ENCODE measurements at places on chromosomes 5 and 9.

DNA sequence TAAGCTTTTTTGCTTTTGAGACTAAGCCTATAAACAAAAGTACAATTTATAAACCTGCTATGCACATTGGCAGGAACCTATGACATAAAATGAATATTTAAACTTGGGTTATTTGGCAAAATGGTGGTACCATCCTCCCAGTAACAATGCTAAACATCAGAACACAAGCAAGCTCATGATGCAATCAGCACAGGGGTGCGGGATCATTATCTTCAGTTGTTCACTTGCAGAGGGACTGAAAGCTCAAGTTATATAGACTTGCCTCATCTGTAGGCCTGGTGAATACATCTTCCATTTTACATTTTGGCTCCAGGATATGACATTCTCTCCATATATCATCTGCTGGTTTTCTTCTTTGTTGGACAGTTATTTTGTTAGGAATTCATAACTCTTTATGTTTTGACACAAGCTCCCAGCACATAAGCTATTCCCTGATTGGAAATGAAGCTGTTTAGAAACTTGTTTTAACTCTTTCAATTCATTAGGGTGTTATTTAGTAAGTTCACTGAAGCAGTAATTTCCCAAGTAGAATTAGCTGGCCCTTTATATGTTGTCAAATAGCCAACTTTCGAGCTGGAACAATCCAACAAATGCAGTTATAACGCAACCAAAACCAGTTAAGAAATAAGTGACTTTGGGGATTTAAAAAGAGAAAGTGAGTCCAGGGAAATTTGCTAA lies 124.7 kb upstream of the LIFR start:
- no peak for DNase-seq

- no peak for DNase-seq
These were observed 50.7 kb downstream of the P4HA2 start for GRCh38 chr5:132176987-132177386.

GRCh38 chr5:169778622-169779596 lies 141.8 kb downstream of the DOCK2 start:
- no peak for DNase-seq

- peak; percentile 79 for DNase-seq
These were observed 27.0 kb upstream of the ERGIC1 start for GRCh38 chr5:172806897-172807672.

DNA sequence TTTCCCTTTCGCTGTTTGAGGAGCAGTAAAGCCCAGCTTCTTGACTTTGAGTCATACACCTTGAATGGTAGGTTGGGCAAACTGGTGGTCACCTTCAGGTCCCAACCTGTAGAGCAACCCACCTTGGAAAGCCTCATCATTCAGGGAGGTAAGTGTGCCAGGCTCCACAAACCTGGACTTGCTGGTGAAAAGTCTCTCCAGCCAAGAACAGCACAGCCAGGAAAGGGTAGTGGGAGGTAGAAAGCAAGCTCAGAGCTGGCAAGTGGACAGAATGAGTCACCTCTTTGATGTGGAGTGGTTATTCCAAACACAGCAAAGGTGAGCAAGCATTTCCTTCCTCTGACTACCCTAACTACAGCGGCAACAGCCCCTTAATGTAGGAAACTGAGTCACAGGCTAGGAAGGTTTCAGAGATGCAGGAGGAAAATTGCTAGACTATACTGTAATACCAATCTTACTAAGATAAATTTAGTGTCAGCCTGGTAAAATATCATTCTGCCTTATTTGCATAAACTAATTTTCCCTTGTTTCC lies 117.5 kb upstream of the MTAP start:
- no peak for DNase-seq

- no peak for DNase-seq
These were observed 49.0 kb upstream of the DHFR start for GRCh38 chr5:80703747-80704146.

- peak; percentile 75 for DNase-seq
These were observed 717 bp upstream of the IQGAP2 start for GRCh38 chr5:76402251-76402885.

GRCh38 chr5:173855995-173856656 lies 32.0 kb upstream of the CPEB4 start:
- no peak for DNase-seq

DNA sequence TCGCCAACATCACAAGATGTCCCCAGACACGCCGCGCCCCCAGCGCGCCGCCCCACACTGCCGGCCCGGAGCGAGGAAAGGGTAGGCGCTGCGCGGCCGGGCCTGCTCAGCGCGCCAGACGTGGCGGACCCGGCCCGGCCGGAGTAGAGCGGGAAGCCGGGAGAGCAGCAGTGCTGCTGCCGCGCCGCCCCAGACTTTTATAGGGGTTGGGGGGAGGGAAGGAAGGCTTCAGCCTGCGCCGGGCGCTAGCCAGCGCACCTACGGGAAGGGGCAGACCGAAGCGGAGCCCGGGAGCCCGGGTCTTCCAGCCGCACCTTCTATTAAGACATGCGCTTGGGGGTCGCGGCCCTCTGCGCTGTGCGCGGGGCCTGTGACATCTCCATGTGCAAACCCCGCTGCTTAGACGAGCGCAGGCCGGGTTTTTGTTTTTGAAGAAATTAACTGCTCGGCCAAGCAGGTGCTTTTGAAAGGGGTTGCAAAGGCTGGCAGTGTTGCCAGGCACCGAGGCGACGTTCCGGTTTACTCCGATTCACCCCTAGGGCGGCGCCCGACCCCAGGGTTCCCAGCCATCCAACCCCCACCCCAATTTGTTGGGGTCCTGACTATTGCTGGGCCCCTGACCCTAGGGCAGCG lies 353 bp upstream of the PAX5 start:
- DNase-seq, result peak; percentile 44

GRCh38 chr9:124576751-124577150 lies 69.6 kb upstream of the NR5A1 start:
- no peak for DNase-seq

- no peak for DNase-seq
These were observed 129.1 kb upstream of the VCAN start for GRCh38 chr5:83342465-83342864.
